ENCODE measurements at places on chromosomes 2 and 18.

DNA sequence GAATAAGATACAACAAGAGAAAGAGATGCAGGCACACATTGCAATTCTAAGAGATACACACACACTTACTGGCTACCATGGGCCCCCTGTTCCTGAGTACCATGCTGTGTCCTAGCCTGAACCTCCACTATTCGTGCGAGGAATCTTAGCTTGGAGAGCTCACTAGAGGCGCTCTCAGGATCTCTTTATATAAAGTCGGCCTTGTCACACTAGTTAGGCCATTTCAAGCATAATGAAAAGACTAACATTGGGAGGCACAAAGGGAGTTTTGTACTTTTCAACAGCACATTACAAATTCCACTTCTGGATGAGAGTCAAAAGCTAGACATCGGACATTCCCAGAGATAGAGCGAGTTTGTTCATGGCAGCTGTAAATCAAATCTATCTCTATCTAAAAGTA is 365.2 kb downstream of the DSEL start:
- DNase-seq: no peak

GRCh38 chr2:8244639-8245038 is 437.2 kb upstream of the ID2 start:
- DNase-seq: no peak

- DNase-seq: no peak
Measured at GRCh38 chr2:65267008-65267407, 39.4 kb downstream of the ACTR2 start.

GRCh38 chr2:39142904-39143605 is 22.2 kb upstream of the SOS1 start:
- no peak for DNase-seq

DNA sequence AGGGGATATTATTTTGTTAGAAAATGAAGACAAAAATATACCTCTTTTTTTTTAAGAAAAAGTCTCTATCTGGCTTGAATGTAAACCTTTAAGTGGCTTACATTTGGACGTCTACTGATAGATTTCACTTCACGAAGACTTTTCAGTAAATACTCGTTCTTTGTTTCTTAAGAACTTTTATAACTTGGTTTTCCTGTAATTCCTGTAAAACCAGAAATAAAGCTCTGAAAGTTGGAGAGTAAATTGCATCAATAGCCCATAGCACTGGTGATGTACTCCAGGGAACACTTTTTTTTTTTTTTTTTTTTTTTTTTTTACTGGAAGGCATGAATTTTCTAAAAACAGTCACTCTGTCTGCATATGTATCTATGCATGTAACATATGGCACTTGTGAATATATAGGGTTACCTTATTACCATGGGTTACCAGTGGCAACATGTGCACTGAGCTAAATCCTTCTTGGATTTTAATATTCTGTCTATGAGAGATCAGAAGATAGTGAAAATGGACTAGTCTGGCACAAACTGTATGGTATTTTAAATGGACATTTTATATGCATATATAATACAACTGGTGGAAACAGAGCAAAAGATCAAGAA is 309.2 kb upstream of the TCF4 start:
- no peak for DNase-seq

DNA sequence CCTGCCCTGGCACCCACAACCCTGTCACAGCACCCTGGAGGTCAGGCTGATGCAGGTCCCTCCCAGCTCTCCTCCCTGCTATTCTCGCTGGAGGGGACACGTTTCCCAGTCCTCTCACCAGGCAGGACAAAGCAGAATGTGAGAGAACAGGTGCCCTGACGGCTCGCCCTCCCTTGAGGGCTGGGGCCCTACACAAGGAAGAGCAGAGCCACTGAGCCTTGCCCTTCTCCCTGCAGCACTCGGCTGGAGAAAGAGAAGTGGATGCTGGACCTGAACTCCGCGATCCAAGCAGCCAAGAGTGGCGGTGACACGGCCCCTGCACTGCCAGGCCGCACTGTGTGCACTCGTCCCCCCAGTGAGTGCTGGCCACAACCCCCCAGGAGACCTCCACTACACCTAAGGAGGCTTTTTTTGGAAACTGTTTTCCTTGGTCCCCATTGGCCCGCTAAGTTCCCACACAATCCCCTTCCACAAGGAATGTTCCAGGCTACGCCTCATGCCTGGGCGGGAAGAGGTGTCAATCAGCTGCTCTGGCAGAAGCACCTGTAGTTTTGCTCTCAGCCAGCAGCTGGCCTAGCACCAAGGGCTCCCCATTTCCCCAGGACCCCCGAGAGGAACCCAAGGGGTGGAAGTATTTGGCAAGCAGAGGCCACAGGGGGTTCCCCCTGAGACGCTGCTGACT is 17.4 kb downstream of the STK25 start:
- DNase-seq: no peak

DNA sequence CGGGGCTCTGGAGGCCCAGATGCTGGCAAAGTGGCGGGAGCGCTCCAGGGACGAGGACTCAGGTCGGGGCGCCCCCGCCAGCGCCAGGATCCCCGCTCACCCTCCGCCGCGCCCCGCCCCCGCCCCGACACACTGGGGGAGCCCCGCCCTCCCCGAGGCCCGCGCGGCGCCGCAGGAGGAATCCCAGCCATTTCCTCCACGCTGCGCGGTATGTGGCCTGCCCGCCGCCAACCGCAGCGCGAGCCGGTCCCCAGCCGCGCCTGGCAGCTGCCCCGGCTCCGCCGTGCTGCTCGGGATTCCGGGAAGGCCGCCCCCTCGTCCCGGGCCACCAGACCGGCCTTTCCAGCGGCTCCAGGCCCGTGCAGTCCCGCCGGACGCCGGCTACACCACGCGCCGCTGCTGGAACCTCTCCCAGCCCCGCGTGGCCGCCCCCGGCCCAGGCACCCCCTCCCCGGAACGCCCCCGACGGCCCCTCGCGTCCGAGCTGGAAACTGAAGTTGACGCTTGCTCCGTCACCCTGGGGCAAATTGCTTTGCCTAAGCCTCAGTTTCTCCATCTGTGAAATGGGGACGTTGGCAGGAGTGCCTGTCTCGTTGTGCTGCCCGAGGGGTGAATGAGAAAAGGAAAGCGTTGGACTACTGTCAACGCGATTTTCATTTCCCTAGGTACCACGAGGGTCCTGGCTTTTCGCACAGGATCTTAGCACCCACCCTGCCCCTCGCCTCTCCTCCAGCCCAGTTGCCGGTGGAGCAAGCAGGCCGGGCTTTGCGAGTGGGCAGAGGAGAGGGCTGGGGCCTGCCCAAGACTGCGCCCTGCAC is 53.6 kb downstream of the PKDCC start:
- peak; percentile 90 for DNase-seq

- DNase-seq: no peak
Measured at GRCh38 chr2:71893646-71894045, 254.0 kb downstream of the CYP26B1 start.

DNA sequence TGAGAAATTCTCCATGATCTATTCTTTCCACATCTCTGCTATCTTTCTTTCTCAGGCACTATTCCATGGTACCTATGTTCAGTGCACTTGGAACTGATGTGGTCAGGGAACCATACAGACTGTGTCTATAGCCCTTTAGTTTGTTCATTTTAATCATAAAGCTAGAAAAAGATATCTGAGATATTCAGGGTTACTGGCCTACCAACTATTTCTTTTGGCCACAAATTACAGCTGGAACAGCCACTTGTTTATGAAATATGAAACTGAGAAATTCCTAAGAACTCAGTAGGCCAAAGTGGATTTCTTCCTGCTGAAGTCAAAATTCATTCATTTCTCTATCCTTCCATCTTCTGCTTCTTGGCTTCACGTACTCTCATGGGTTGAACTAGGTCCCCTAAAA is 22.8 kb upstream of the LYPD1 start:
- DNase-seq: peak; percentile 39

DNA sequence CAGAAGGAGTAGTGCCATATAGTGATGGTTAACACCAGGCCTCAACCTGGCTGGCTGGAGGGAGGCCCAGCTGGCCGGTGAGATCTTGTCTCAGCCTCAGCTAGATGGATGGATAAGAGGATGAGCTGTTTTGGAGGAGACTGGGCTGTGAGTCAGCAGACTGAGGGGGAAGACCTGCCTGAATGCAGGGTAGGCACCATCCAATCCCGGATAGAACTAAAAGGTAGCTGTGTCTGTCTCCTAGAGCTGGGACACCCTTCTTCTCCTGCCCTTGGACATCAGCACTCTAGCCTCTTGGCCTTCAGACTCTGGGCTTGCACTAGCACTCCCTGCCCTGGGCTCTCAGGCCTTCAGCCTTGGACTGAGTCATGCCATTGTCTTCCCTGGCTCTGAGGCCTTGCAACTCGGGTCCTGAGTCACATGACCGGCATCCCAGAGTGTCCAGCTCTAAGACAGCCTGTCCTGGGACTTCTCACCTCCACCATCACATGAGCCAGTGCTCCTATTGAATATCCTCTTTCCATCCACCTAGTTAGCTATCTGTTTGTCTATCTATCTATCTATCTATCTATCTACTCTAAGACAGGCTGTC is 131.3 kb downstream of the TPO start:
- DNase-seq: peak; percentile 72

- DNase-seq: no peak
Measured at GRCh38 chr2:129895526-129896082, 83.9 kb upstream of the RAB6C start.

- no peak for DNase-seq
Measured at GRCh38 chr2:134080386-134081089, 173.3 kb upstream of the MGAT5 start.

GRCh38 chr2:217291259-217291658 is 431.4 kb upstream of the TNP1 start:
- DNase-seq: no peak

- no peak for DNase-seq
Measured at GRCh38 chr2:144403933-144404332, 116.0 kb downstream of the ZEB2 start.

DNA sequence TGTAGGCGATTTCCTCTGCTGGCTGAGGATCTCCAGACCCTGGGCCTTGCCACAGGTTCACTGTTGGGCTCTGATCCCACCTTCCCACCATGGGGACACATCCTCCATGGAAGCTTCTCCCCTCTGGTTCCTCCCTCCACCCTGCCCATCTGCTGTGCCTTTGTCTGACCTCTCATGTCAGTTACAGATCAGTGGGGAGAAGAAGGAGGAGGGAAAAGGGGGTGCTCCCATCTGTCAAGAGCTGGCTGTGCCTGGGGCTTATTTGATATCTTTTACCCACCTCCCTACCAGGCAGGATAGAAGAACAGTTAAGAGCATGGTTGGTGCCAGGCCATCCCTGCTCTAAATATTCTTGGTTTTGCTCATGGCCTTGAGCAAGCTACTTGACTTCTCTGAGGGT is 12.3 kb upstream of the DNAJB2 start:
- no peak for DNase-seq

DNA sequence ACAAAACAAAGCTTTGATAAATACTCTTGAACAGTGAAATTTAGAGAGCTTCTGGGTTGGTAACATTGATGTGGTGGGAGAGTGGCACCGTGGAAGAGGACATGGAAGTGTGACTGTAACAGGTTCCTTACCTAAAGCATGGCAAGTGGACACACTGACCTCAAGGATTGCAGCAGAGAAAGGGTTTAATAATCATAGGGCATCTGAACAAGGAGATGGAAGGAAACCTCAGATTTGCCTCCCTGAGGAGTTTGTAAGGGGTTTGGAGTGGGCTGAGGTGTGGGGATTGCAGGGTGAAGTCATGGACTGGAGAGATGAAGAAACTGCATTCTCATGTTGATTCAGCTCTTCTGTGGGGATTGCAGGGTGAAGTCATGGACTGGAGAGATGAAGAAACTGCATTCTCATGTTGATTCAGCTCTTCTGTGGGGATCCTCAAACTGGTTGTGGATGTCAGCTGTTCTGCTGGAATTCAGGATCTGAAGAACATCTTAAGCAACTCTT is 83.8 kb upstream of the TLK1 start:
- DNase-seq: peak; percentile 52

DNA sequence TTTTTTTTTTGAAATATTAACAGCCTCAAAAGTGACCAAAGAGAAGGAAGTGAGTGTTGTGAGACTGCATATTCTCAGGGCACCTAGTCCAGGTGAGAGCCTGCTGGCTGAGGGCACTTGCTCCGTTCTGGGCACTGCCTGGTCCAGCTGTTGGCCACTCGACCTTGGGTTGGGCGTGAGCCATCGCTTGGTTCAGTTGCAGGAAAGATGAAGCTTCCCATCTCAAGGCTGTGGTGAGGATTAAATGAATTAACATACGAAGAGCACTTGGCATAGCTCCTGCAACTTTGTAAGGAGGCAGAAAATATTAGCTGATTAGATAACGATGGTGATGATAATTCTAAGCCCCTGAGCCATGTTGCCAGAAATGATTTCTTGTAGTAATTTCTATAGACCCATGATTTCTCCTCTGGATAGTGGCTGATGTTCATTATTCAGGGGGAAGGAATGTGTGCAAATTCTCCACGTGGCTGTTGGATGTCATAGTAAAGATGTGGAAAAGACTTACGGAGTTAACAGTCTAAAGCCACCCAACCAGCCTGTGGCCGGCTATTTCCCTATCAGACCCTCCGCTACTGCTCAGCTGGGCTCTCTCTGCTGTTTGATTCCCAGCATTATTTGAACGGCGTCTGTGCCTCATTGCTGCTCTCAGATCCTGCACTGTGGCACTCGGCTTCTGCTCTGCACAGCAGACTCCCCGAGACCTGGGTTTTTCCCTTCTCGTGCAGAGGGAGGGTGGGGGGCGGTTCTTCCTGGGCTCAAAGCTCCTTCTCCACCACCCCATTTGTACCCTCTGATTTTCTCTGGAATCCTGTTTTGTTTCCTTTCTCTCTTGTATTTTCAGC is 221.1 kb downstream of the GALR1 start:
- no peak for DNase-seq

GRCh38 chr2:121707920-121708361 is 28.7 kb downstream of the NIFK start:
- DNase-seq: no peak

DNA sequence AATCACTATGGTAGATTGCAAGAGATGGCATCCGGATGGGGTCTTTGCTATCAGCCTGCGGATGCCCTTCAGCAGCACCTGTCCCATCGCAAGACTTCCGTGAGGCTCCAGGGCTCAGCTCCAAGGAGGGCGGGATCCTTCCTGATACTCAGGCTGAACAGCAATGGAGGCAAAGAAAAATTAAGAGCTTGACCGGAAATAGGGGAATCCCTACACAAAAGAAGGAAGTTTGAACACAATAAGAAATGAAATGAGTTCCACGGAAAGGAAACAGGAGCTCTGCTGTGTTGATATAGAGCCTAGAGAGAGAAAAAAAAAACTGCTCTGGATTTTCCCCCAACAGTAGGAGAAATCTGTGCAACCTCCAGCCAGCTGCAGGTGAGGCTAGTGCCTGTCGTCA is 91.9 kb downstream of the ARL4C start:
- no peak for DNase-seq

- DNase-seq: peak; percentile 93
Measured at GRCh38 chr2:26330114-26330549, 15.8 kb upstream of the SELENOI start.

- DNase-seq: no peak
Measured at GRCh38 chr2:129565551-129566109, 413.8 kb upstream of the RAB6C start.

- no peak for DNase-seq
Measured at GRCh38 chr2:241794250-241794823, 14.7 kb upstream of the NEU4 start.

- DNase-seq: no peak
Measured at GRCh38 chr2:168239281-168239680, 8.1 kb downstream of the STK39 start.
